ENCODE measurements at places on chromosomes 6 and 20.

- no peak for DNase-seq
These were observed 10.7 kb downstream of the SOD2 start for GRCh38 chr6:159682295-159682694.

GRCh38 chr6:79525272-79526100 lies 11.7 kb downstream of the LCA5 start:
- no peak for DNase-seq

GRCh38 chr6:109315341-109316110 lies 66.7 kb downstream of the CD164 start:
- DNase-seq = peak; percentile 64

GRCh38 chr6:101847690-101848089 lies 454.2 kb downstream of the GRIK2 start:
- DNase-seq = no peak

DNA sequence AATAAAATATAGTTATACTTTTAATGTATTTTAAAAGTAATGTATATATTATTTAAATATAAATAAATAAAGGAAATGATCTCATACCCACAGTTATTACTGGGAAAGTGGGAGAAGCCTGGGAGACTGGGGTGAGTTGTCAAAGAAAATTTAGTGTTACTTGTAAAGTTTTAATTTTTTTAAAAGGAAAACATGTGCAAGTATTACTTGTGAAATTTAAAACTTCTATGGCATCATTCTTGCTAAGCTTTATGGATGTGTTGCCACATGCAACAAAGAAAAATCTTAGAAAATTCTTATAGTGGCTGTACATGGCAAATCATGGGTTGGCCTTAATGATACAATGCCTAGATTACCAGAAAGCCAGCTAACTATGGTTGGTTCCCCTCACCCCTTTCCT lies 194.0 kb upstream of the KCNK16 start:
- no peak for DNase-seq

- DNase-seq = no peak
These were observed 48.6 kb downstream of the KDM1B start for GRCh38 chr6:18203786-18204185.

DNA sequence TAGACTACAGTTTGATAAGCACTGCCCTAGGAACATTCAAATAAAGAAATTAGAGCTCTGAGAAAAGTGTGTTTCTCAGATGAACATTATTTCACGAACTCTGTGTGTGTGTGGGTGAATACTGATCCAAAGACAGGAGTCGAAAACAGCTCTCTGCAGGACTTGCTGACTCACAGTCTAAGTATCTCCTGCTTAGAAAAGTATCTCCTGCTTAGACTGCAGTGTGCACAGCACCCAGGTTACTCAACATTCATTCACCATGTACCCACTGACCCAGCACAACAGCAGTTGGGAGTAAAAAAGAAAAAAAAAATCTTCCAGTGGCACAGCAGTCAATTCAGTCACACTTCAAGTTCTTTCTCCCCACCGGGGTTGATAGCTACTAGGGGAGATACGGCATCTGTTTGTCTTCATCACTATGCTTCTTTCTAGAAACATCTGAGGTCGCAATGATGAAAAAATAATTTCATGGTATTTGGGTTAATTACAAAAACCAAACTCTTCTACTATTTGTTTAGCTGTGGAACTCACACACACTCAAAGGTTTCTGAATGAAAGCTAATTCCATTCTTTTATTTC lies 48.0 kb downstream of the GCLC start:
- DNase-seq = no peak

DNA sequence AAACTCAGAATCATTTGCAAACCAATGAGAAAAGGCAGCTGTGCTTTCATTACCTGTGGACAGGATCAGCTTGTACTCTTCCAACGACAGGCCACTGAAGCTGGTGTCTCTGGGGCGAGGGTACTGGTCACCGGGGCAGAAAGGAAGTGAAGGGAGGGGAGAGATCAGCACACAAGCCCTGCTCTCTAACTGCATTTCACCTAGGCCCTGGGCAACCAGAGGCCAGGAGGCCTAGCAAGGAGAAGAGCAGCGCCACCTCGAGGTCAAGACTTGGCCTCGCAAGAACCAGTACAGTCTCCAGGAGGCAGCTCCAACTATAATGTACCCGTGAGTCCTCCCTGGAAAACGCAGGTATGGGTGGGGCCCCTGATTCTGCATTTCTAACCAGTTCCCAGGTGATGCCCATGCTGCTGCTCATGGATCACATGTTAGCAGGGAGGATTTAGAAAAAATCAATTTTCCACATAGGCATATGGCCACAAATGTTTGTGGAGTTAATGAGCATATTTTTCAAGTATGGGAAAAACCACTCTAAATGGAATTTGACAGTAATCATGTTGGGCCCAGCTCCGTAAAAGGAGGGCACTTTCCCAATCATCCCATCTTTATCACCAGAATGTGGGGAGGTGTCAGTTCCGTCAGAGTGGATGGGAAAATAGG lies 11.0 kb downstream of the UQCC2 start:
- peak; percentile 56 for DNase-seq

GRCh38 chr20:57560554-57561355 lies at the start of gene PCK1:
Gene PCK1 (plus strand): TSS chr20:57561110. CDS start chr20:57561412, 302 bp downstream.
- DNase-seq = peak; percentile 41

DNA sequence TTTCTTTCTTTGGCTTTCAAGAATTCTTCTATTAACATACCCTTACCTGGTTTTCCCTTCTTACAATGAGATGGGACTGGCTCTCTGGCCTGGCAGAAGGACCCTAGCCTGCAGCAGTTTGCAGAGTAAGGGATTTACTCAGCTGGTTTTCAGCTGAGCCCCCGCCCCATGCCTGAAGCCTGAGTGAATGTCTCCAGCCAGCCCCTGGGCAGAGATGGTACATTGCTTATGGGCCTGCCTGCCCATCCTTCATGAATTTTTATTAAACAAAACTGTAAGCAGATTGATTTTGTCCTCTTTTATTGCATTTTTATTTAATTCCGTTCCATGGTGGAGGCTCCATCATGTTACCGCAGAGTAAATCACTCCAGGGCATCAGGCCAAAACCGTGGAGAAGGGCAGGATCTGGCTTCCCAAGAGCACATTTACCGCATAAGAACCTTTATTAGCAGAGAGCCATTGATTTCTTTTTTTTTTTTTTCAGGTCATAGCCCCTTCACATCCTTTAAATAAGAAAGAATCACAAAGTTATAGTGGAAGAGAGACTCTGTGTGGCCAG lies 316.2 kb downstream of the DHX35 start:
- no peak for DNase-seq

GRCh38 chr6:25930532-25931410 lies at the start of gene SLC17A2:
Gene SLC17A2 (minus strand): TSS chr6:25930691. CDS start chr6:25925796, 4,895 bp downstream.
- DNase-seq = no peak

DNA sequence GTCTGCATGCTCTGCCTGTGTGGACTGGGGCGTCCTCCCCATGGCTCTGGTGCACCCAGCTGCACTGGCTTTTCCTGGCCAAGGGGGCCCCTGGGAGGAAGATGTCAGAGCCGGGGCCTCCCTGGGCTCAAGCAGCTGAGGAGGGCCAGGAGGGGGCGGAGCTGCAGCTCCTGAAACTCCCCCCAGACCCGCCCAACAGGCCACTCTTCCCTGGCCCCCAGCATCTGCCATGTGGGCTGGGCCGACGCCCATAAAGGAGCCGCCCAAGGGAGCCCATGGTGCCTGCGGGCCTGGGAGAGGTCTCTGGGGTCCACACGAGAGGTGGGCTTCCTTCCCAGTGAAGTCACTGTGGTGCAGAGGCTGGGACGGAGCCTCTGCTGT lies 4.0 kb downstream of the RBBP8NL start:
- DNase-seq = no peak

Data from right hindlimb (tissue), 1 donor.